Left kidney (tissue), 8 donors: ENCODE measurements at places on chromosomes 4 and X. TPM values are rescaled to one million over a fixed set of nuclear protein-coding genes. Genes with fewer than 3 reads are reported as not detected.

The ASB9 gene
- 13.3 TPM for polyA plus RNA-seq

The SLC10A6 gene
- polyA plus RNA-seq = 0.30 TPM

The OPHN1 gene
- 9.8 TPM for polyA plus RNA-seq

The PHEX gene
- polyA plus RNA-seq = 0.38 TPM

The MAMLD1 gene
- 7.5 TPM for polyA plus RNA-seq

The FUNDC1 gene
- 28.8 TPM for polyA plus RNA-seq

The FOXO4 gene
- polyA plus RNA-seq = 19.3 TPM

The NSDHL gene
- 24.1 TPM for polyA plus RNA-seq

The OPRPN gene
- polyA plus RNA-seq = not detected

The GPR34 gene
- polyA plus RNA-seq = 5.4 TPM

The EGF gene
- polyA plus RNA-seq = 3.6 TPM

The P2RY4 gene
- polyA plus RNA-seq = 0.48 TPM

DNA sequence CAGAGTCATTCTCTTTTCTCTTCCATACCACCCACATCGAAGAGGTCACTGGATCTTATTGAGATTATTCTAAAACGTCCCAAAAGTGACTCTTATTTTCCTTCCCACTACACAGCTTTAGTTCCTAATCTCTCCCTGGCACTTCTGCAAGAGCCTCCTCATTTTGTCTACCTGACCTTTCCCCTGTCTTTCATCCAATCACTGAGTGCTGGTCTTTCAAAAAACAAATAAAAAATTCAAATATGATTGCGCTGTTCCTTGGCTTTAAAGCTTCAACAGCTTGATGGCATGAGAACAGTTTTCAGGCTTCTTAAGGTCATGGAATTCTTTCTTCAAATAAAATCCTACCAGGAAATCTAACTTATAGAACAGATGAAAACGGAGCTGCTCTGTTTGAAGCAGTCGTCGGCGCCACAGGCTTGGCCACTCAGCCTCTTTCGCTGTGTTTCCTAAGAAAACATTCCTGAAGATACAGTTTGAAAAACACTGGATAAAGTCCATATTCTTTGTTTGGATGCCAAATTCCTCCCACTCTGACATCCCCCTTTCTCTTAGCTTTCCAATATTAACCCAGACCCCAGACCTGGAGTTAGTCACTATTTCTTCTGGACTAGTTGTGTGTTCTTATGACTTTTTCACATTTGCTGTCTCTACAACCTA is 12.5 kb downstream of the SYTL5 start:
- DNase-seq = peak; percentile 24

- no peak for DNase-seq
These were observed 94.4 kb upstream of the GUCY1A1 start for GRCh38 chr4:155572106-155572703.

GRCh38 chr4:87031920-87032319 is 97.1 kb downstream of the AFF1 start:
- DNase-seq = no peak

DNA sequence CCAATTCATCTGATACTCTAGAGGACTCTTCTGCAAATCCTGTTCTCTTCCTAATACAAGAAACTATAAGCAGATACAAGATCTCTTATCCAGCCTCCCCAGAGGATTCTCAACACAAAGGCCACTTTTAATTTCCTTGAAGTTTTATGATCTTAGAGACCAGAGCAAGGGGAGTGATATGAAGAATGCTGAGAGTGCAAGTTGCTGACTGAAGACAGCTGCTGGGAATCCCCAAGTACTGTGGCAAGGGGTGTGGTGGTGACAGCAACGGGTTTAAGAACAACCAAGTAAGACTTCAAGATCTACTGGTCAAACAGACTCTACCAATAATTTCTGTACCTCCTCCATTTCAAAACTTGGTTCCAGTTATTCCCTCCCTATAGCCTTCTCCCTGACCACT is 7.0 kb downstream of the AMMECR1 start:
- DNase-seq = no peak

DNA sequence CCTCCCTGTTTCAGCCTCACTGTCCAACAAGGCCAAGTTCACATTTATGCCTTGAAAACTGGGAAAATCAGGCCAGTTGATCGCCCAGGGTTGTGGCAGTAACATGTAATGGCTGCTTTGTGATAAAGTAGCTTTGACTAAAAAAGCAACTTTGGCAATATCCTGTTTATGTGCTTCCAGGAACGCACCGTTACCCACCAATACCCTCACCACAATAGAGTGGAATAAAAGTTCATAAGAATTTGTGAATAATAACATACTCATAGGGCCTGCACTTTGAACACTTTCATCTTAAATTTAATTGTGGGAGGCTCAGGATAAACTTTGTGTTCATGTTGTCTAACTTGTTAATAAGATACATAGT is 80.7 kb upstream of the MAML3 start:
- no peak for DNase-seq

DNA sequence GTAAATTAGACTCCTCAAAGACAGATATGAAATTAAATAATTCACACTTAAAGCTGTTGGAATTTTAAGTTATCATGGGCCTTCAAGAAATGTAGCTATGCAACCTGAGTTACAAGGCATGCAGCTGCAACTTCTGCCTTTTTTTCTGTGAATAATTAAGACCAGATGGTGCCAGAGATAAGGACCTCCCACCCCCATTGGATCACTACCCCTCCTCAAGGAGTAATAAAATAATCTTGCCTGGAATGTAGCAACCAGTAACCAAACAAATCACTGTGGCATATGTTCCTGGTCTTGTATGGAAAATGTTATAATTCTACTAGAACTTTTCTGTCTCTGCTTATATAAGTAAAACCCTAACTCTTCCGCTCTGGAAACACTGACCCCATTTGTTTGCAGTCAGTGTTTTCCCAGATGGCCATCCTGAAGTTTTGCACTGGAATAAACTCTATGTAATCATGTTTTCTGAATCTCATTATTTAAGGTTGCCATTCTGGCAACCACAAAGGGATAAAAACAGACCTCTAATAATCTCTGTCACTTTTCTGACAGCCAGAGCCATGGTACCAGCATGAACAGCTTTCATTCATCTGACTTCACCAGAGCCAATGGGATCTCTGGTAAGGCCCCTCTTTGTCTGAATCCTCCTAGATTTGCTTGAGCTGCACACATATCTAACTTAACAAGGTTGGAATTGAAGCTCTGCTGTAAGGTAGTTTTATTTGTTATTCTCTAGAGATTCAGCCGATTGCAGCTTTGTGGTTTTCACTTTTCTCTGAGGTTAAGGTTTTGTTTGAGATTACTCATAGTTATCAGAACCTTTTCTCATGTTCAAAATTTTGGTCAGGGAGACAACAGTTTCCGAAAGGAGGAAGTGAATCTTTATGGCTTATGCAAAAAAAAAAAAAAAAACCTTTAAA is 274.6 kb downstream of the NAF1 start:
- DNase-seq = no peak

- DNase-seq = no peak
These were observed 74.4 kb upstream of the NAP1L2 start for GRCh38 chrX:73289039-73289438.

DNA sequence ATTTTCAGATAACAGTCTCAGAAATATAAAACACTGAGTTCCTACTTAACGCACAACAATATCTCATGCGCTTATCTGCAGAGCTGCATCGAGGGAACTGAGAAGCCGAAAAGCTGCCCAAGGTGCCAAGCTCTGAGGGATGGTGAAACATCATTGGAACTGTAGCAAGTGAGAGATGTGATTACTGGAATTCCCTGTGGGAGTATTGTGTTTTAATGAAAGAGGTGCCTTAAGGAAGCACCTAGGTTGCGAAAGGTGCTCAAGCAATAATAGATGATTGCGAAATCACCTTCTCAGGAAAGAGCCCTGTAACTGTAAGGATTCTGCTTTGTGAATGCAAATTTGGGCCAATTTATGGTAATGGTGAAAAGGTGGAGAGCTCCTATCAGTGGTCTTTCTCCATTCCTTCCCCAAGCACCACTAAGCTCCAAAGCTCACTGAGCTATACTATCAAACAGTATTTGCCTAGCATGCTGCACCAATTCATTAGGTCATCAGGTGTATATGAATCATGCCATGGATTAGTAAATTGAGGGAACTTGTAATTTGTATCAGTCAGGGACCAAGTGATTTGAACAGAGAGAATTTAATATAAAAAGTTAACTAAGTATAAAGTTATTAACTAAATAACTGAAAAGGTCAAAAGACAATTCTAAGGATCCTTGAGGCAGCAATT is 59.0 kb upstream of the ATP8A1 start:
- no peak for DNase-seq

GRCh38 chrX:109448282-109448938 is 33.5 kb downstream of the GUCY2F start:
- no peak for DNase-seq

DNA sequence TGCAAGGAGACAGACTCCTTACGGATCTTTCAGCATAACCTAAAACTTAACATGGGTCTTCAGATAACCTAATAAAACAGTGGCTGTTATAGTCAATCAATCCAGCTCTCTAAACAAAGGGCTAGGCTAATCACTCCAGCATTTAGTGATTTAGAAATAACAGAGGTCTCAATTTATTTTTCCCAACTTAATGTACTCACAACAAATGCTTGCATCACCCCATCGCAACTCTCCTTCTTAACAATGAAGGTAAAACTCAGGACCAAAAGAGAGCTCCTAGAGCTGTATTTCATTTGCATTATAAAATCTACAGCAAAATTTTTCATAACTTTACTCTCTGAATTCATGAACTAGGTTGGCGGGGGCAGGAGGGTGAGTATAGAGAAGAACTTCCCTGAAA is 1.1 kb downstream of the LIN54 start:
- DNase-seq = no peak

- peak; percentile 24 for DNase-seq
These were observed 38.4 kb downstream of the SAGE1 start for GRCh38 chrX:135931644-135932487.

GRCh38 chr4:73103799-73104503 is 34.4 kb upstream of the COX18 start:
- DNase-seq = no peak

DNA sequence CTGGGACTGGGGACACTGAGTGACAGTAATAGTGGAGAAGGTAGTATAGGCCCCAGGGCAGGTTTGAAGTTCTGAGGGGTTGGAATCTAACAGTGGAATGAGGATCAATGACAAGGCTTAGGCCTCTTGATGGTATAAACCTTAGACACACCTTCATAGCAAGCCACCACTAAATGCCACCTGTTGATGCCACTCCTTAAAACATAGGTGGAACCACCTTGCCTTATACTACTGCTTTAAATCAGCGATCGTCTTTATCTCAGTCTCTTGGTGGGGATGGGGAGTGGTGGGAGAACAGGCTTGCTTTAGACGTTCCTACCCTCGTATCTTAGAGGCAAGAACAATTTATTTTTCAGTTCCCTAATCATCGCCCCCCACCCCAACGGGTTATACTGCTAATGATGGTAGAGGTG is 1.2 kb downstream of the RAB33B start:
- DNase-seq = no peak

DNA sequence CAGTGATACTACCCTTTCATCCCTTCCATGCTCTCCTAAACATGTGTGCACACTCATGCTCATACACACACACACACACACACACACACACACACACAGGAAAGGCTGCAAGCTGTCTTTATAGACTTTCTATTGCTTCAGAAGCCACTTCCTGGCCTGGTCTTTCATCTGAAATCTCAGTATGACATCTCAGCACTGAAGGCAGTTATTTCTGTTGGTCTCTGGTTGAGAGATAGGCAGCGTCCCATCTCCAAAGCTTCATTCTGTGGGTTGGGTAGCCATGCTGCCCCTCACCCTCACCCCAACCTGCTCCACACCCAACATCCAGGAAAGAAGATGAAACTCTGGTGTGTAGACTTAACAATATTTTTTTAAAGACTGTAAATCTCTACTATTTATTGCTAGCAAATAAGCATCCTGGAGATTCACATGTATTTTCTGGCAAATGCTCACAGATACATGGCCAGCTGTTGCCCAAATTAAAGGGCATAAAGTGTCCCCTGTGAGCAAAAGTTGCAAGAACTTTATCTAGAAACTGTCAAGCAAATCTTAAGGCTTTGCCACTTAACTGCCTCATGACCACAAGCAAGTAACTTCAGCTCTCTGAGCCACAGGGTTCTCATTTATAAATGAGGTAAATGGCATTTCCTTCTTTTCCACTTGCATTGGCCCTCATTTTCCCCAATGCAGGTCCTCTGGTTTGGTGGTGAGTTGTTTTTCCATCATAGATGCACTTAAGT is 189.8 kb upstream of the AFF2 start:
- DNase-seq = no peak

DNA sequence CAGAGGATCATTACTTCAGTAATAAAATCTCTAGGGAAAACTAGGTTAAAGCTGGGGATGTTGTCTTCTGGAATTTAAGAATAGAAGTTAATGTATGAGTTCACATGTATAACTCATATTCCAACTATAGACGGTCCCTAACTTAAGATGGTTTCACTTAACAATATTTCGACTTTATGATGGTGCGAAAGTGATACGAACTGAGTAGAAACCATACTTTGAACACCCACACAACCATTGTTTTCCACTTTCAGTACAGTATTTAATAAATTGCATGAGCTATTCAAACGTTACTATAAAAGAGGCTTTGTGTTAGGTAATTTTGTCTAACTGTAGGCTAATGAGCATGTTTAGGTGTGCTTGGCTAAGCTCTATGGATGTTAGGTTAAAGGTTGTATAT is 38.7 kb downstream of the CCSER1 start:
- no peak for DNase-seq

DNA sequence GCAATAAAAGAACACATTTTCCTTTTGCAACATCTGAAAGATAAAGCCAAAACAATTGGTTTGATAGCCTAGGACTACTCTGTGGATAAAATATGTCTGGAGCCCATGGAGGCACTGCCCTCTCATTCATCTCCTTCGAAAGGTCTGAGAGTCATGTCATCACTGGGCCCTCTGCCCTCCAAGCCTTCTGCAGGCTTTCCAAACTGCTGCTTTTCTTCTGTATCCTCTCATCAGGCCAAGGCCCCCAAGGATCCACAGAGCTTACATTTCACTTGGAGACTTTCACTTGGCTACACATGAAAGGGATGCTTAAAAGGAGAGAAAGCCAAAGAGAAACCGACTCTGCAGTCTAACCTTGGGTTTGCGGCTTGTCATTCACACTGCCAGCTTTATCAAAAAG is 109.9 kb downstream of the SH3RF1 start:
- no peak for DNase-seq

DNA sequence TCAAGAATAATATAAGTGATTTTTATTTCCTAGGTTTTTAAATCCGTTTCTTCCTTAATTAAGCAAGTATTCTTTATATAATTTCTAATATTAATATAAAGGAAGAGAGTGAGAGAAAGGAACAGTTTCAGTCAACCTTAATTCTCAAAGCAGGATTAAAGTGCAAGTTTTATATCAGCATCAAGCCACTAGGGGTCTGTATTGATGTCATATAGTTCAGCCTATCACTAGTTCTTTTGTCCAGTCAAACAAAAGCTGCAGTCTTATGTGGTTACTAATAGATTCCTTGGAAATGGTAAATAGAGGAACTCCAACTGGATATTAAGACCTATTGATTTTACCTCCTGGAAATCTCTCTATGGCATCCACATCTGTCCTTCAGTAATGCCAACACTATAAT is 82.0 kb downstream of the NAP1L3 start:
- DNase-seq = no peak

DNA sequence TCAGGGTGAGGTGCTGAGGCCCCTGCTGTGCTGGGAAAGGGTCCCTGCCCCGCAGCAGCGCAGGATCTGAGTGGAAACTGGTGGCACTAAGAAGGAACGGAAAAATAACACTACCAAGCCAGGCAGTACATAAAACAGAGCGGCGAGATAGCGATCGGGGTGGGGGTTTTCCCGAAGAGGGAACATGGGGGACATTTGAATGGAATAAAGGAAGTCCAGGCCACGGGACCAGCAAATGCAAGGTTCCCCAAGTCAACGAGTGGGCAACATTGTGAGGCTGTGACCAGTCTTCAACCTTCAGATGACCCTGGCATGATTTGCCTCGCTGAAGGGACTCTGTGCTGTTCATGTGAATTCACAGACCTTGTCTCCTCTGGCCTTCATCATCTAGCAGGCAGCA is 13.7 kb downstream of the MSX1 start:
- no peak for DNase-seq
